ENCODE measurements at places on chromosomes 5 and 9. TPM values are rescaled to one million over a fixed set of nuclear protein-coding genes. Genes with fewer than 3 reads are reported as not detected.

SLC6A18 gene
- not detected for total RNA-seq

ZSWIM6 gene
- total RNA-seq = 12.0 TPM

RFX3 gene
- 2.7 TPM for total RNA-seq

- peak; percentile 62 for DNase-seq
Observed at GRCh38 chr5:32283539-32284377, 29.0 kb downstream of the MTMR12 start.

DNA sequence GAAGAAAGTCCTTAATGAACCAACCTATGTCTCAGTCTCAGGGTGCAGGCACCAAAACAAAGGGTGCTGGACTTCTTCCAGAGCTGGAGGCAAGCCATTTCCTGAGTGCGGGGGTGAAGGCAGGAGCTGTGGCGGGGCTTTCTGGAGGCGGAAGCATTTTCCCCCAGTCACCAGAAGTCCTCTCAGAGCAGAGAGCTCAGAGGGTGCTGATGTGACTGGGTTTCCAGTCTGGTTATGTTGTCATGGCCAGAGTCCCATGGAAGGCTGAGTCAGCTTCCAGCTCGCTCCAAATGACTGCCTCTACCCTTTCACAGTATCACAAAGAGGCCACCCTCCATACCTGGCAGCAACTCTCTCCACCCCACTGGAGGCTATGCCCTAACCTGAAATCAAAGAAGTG lies 86.0 kb downstream of the TRPC7 start:
- no peak for DNase-seq

- no peak for DNase-seq
Observed at GRCh38 chr5:3347741-3348140, 247.9 kb upstream of the IRX1 start.

- no peak for DNase-seq
Observed at GRCh38 chr9:116000748-116001329, 152.8 kb upstream of the PAPPA start.
